ENCODE measurements at places on chromosomes 7 and 10.

DNA sequence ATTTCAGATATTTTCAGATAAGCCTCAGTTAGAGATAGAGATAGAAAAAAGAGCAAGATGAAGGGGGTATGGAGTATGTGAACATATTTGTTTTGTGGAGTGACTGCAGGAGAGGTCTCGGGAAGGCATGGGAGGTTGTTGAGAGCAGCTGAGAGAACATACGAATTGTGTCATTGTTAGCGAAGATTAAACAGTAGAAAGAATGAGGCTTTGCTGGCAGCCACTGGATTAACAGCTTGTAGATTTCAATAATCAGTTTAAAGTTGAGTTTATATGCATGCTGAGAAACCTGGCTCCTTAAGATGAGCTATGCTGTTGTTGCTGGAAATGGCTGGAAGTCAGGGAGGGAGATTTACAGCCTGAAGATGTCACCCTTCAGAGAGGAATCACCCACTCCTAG is 100.9 kb upstream of the SORCS3 start:
- DNase-seq, result no peak

GRCh38 chr7:46651561-46652088 is 730.6 kb upstream of the IGFBP3 start:
- DNase-seq, result no peak

GRCh38 chr7:3294432-3295100 is 6.5 kb upstream of the SDK1 start:
- no peak for DNase-seq

DNA sequence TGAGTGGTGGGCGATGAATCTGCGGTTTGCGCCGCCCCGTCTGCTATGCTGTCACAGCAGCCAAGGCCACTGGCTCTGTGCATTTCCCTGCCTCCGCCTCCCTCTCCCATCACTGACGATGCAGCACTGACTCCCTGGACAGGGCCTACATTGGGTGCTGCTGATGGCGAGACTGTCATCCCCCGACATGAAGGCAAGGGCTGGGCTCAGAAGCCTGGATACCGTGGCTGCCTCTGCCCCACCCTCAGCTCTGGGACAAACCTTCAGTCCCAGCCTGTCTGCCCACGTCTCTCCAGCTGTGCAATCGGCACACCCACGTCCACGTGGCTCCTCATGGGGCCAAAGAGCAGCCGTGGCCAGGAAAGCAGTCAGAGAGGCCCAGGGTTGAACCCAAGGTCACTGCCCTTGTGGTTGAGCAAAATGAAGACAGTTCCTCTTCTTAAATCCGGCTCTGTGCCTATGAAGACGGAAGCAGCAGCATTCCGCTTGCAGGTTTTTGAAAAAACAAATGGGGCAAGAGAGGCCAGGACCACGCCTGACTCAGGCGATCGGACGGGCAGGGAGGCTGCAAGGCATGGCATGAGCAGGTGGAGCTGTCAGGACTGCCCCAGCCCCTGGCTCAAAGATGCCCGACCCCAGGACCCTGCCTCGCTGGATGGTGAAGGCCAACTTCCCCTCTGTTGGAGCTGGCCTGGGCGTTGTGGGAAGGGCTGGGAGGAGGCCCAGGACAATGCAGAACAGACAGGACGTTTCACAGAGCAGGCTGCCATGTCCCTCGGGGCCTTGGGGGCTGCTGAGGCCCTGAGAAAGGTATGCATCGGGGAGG is 517.5 kb downstream of the DNAJB6 start:
- DNase-seq, result no peak

GRCh38 chr7:156374335-156374734 is 266.2 kb upstream of the RNF32 start:
- DNase-seq, result no peak

- no peak for DNase-seq
Measured at GRCh38 chr7:36266190-36266589, 113.1 kb downstream of the EEPD1 start.

DNA sequence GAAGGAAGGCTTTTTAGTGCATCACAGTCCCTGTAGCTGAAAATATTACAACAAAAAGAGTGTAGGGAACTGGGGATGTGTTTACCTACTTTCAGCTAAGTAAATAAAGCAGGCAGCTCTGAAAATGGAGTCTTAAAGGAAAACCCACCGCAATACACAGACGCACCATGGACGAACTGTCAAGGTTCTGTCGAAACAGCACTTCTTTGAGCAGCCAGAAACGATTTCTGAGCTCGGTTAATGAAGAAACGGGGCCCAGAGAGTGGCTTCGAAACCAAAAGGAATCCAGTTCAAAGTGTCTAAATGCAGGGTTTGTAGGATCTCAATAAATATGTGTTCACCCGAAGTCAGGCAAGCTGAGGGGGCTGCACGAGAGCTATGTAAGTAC is 275.4 kb upstream of the NEBL start:
- DNase-seq, result no peak

- no peak for DNase-seq
Measured at GRCh38 chr7:149772241-149772955, 990 bp downstream of the ZNF467 start.

- DNase-seq, result no peak
Measured at GRCh38 chr10:33155720-33156638, 178.5 kb downstream of the NRP1 start.

DNA sequence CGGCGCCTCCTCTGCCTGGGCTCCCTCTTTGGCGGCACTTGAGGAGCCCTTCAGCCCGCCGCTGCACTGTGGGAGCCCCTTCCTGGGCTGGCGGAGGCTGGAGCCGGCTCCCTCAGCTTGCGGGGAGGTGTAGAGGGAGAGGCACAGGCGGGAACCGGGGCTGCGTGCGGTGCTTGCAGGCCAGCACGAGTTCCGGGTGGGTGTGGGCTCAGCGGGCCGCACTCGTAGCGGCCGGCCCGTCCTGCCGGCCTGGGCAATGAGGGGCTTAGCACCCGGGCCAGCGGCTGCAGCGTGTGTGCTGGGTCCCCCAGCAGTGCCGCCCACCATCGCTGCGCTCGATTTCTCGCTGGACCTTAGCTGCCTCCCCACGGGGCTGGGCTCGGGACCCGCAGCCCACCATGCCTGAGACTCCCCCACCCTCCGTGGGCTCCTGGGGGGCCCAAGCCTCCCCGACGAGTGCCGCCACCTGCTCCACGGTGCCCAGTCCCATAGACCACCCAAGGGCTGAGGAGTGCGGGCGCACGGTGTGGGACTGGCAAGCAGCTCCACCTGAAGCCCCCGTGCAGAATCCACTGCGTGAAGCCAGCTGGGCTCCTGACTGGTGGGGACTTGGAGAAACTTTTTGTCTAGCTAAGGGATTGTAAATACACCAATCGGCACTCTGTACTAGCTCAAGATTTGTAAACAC is 73.8 kb upstream of the KMT2E start:
- DNase-seq, result no peak

GRCh38 chr10:112407696-112408095 is 33.8 kb downstream of the ACSL5 start:
- DNase-seq, result no peak

- no peak for DNase-seq
Measured at GRCh38 chr10:125149036-125149679, 11.2 kb downstream of the CTBP2 start.

DNA sequence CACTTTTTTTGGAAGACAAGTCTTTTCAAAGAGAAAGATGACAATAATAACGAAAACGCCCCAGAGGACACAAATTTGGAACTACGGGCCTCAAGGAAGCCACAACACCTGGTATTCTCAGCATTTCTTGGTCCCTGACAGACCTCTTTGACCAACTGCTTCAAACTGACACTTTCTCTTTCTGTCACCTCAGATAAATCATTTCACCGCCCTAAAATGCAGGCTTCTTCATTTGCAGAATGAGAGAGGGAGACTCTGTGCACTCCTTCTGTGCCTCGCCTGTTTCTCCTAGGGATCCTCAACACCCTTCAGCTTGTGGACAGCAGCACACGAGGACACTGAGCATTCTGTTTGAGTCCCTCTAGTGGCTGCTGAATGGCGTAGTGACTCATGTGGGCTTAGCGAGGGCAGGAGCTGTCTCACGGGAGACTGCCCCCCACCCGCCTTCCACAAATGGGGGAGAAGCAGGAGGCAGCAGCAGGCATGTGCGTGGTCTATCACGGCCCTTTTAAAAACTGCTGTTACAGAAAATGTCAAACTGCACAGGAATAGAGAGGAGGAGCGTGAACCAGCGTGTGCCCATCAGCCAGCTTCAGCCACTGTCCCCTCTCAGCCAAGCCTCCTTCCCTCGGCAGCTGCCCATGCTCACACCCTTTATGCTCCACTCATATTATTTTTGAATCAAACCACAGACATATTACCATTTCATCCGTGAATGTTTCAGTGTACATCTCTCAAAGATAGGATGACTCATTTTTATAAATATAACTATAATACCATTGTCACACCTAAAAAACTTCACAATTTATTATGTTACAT is 41.4 kb downstream of the GSDME start:
- no peak for DNase-seq

- peak; percentile 59 for DNase-seq
Measured at GRCh38 chr10:100998991-100999741, 442 bp upstream of the LZTS2 start.

GRCh38 chr7:37977243-37977642 is 56.8 kb downstream of the EPDR1 start:
- no peak for DNase-seq

GRCh38 chr10:92010047-92010735 is 86.6 kb downstream of the BTAF1 start:
- no peak for DNase-seq

DNA sequence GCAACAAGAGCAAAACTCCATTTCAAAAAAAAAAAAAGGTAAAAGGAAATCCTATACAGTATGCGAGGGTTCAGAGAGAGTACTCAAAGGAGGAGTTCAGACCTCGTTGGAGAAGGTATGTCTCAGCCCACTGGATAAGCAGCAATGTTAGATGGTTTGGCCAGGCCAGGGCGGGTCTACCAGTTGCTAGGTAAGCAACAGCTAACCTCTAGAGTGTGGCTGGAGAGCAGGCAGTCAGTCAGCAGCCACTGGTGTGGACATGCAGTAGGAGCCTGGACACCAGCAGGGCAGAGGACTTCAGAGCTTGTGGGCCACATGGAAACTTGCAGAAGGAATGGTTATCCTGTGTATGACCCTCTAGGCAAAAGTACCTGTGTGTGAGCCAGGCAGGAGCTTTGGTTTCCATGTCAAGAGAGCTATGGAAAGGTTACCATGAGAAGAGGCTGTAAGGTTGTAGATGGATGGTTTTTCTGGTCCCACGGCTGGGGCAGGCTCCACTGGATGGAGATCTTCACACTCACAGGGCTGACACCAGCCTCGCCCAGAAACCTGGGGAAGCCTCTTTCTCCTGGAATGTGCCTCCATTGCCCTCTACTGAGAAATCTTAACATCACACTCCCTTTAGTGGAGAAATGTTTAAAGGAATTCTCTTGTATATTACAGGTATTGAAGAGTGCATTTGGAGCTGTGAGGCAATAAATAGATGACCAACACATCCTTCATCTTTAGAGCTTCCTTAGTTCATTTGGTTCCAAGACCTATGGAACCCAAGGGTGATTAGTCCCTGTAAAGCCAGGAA is 63.6 kb downstream of the CCDC186 start:
- no peak for DNase-seq

DNA sequence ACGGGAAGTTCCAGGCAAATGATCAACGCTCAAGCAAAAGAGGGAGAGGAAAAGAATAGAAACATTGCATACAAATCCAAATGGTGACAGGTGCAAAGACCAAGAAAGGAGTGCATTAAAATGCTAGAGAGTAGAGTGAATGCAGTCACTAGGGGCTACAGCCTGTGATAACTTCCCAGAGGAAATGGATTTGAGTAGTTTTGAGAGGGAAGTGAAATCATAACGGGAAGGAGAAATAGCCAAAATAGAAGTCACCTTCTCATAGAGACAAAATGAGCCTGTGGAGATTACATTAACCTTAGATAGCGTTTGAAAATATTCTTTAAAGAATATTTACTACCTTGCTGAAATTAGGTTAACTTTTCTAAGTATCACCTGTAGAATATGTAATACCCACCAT is 26.5 kb downstream of the NUP42 start:
- DNase-seq, result no peak

GRCh38 chr7:94092980-94093379 is 88.8 kb upstream of the BET1 start:
- DNase-seq, result no peak

DNA sequence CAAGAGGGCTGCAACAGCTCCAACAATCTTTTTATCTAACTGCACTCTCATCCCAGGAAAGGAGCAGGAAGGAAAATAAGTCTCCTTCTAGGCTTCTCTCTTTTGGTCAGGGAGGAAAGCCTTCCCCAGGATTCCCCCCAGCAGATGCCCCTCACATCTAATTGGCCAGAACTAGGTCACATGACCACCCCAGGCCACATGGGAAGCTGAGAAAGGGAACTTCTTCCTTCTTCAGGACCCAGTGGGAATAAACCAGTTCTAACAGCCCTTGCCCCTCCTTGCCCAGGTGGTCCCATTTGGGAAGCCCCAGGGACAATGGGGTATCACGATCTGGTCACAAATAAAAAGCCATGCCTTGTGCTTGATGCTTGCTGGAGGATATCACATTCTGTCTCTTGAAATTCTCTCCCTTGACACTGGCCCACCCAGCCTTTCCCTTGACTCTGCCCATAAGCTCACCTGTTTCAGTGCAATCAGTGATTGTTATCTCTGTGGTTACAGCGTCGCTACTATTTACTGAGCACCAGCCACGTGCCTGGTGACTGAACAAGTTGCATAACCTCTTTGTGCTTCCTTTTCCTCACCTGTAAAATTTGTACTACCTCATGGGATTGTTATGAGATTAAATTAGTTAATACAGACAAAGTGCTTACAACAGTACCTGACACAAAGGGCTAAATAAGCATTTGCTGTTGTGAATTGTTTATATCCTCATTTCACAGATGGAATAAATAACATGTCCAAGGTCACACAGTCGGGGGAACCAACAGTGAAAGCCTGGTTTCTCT is 9.0 kb upstream of the TACR2 start:
- no peak for DNase-seq

- DNase-seq, result no peak
Measured at GRCh38 chr7:126445991-126446390, 806.8 kb downstream of the GRM8 start.

DNA sequence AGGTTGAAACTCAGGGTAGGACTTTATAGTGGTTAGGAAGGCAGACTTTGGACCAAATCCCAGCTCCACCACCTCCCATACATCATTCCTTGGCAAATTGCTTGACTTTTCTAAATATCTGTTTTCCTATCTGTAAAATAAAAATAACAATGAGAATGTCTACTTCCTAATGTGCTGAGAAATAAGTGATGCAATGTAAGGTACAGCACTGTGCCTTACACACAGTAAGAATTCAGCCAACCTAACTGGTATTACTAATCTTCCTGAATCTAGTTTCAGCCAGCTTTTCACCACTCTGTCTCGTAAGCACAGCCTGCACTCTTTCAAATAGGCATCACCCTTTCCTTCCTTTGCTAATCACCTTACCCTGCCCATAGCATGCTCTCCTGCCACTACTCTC is 9.7 kb downstream of the PRLHR start:
- no peak for DNase-seq

Data from stimulated activated CD8-positive, alpha-beta memory T cell treated with anti-CD3 and anti-CD28 coated beads, Interleukin-7, amount 100 ng/mL, for 1 hour (primary cell).